Neural crest cell (in vitro differentiated cells): ENCODE measurements at places on chromosomes 2 and 18. TPM values are rescaled to one million over a fixed set of nuclear protein-coding genes. Genes with fewer than 3 reads are reported as not detected.

MBD2 gene
- total RNA-seq, result 36.2 TPM in 2 replicates

DNA sequence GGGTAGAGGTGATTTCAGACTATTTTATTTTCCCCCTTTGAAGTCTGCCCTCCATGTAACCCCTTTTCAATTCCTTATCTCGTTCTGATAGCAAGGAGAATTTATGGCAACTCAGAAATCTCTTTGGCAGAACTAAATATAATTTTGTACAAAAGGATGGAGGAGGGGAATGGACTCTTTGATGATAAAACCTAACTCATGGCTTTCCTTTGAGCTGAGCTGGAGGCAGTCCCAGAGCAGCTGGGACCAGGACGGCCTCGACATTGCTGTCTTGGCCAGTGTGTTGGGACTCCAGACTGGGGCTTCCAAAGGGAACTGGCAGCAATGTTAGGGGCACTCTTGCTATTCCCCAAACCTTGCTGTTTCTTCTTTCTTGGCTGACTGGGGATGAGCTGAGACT, 47.7 kb downstream of the PAX8 start:
- no peaks in the 10 kb centered on the region for H3K36me3 ChIP-seq
- H3K4me3 ChIP-seq, result no peak overlapping the region
- no peaks in the 10 kb centered on the region for H3K27me3 ChIP-seq

MITD1 gene
- 31.7 and 36.3 TPM in 2 replicates for total RNA-seq

DNA sequence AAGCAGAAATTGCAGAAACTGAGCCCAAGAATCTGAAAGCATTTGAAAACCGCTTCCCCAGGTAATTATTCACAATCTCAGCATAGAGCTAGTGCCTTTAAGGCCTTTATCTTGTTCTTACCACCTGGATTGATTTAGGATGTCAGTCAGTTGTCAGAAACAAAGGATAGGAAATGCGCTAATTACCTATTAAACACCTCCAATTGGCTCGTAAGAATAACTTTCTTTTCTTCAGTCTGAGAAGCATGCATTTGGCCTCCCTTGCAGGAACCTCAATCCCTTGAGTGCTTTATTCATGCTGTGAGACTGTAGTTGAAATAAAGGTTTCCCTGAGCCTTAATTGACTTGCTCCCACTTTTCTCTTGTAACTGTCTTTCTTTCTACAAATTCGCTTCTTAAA, 400.3 kb upstream of the LRATD1 start:
- H3K27ac ChIP-seq, result no peak overlapping the region
- no peak overlapping the region for H3K4me3 ChIP-seq
- no peak for DNase-seq

DNA sequence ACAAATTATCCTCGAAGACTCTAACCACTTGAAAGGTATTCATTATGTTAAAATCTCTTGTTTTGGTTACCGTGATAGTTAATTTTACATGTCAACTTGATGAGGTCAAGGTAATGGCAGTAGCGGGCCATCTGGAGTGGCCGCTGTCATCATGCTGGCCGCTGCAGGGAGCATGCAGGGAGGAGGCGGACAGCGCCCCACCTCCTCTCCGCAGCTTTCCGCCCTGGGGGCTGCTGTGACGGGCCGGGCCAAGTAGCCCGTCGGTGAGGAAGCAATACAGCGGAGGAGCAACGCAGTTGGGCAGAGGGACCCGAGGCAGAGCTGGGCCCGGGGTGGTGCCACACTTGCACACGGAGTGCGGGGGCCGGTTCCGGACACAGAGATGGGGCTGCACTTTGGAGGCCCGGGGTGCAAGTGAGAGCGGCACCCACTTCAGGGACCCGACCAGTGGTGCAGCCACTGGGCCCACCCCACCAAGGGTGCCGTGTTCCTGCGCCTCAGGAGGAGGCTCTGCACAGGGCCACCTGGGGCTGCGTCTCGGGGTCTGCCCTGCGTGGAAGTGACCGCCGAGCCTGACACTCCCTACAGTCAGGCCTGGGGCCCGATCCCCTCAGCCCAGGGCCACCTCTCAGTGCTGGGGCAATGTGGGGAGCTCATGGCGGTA, 452.4 kb downstream of the LRATD1 start:
- no peaks in the 10 kb centered on the region for H3K36me3 ChIP-seq
- no peak for DNase-seq
- H3K4me3 ChIP-seq, result no peak overlapping the region

PROKR1 gene
- total RNA-seq, result 0.09 and 0.16 TPM in 2 replicates

ANKRD53 gene
- 1.2 and 1.7 TPM in 2 replicates for total RNA-seq

TMEM247 gene
- total RNA-seq, result not detected in 2 replicates

DNA sequence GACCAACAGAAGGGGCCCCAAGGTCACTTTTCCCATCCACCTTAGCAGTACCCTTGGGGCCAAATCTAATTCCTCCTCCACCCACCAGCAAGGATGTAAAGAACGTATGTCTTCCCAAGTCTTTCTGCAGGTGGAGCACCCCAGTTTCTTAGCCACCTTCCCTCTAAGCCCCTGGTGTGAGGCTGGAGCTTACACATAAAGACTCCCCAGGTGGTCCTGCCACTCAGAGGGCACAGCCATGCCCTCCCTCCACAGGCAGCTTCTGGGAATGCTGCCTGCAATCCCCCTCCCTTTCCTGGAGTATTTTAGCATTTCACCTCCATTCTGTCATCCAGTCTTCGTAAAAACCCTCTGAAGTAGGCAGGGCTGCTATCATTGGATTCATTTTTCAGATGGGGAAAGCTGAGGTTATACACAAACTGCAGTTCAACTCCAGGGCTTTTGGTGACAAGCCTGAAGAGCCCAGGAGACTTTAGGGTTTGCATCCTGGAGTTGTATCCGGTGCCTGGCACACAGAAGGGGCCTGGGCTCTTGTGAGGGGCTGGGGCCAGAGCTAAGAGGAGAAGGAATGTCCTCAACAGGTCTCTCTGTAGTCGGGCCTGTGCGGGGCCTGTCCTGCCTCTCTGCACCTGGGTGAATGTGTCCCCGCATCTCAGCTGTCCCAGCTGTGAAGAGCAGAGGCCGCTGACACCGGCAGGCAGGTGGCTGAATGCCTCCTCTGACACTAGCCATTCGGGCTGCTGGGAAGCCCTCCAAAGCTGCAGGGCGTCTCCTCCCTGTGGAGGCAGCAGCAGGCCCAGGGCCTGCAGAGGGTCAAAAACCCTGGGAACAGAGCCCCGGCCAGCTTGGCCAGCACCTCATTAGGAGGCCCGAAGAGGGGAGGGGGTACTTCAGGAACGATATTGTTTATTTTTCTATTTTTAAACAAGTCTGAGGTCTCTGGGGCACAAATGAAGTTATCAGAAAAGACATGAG, 27.6 kb downstream of the CIB4 start:
- no peaks in the 10 kb centered on the region for H3K36me3 ChIP-seq
- peaks cover 13% of the 10 kb centered on the region for H3K27me3 ChIP-seq
- no peak for DNase-seq
- no peak overlapping the region for H3K4me3 ChIP-seq

GRCh38 chr18:59005262-59005661, 134.4 kb upstream of the SEC11C start:
- H3K27ac ChIP-seq, result peak overlapping the region; percentile 72
- H3K4me1 ChIP-seq, result peaks cover 30% of the 10 kb centered on the region
- no peaks in the 10 kb centered on the region for H3K27me3 ChIP-seq
- no peaks in the 10 kb centered on the region for H3K36me3 ChIP-seq

DNA sequence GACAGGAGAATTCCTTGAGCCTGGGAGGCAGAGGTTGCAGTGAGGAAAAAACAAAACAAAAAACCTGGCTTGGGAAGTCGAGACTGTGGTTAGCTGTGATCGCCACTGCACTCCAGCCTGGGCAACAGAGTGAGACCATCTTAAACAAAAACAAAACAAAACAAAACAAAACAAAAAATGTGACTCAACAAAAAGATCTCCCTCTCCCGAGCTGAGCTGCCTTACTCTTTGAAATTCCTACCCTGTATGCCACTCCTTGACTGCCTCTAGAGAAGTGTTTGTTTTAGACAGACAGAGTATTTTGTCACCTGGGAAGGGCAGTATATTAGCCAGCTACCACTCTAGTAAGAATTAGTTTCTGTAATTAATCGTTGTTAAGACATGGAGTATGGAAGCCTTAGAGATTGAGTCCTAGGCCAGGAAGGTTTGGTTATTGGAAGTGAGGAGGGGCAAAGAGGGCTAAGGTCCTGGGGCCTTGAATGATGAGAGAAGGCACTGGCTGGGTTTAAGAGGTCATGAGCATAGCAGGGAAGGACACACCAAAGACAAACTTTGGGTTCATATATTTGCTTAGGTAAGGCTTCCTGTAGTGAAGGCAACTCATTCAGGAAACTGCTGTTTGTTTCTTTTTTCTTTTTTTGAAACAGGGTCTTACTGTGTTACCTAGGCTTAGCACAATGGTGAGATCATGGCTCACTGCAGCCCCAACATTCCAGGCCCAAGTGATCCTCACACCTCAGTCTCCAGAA, 56.0 kb downstream of the HAUS1 start:
- no peak for DNase-seq
- no peak overlapping the region for H3K4me3 ChIP-seq
- H3K27ac ChIP-seq, result no peak overlapping the region
- H3K36me3 ChIP-seq, result no peaks in the 10 kb centered on the region
- no peaks in the 10 kb centered on the region for H3K27me3 ChIP-seq

GRCh38 chr2:10036095-10036884, 7.1 kb upstream of the KLF11 start:
- H3K4me3 ChIP-seq, result no peak overlapping the region
- peaks cover 12% of the 10 kb centered on the region for H3K27me3 ChIP-seq
- no peak for DNase-seq

DNA sequence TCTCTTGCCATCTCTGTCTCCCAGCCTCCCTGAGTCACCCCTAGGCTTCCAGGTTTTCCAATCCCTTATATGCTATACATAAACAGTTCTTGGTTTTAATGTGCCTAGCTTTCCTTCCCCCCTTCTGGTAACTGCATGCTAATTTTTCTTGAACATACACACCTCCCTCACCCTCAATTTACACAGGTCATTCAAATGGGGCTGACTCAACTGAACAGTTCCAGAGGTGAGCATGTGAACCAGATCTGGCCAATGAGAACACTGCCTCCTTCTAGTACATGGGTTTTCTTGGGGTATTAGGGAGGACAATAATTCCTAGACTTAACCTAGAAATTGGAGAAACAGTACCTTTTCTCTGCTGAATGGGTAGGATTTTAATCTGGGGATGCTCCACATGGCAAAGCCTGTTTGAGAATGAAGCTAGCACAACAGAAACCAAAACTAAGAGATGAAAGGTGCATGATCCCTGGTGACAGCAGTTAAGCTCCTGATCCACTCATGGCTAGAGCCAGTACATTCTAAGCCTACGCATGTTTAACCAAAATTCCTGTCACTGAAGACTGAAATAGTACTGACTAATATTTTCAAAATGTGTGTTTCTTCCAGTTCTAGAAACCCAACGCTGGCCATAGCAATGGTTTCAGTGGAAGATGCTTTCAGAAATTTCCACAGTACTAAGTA, 11.8 kb downstream of the SLC25A12 start:
- H3K27me3 ChIP-seq, result no peaks in the 10 kb centered on the region
- H3K36me3 ChIP-seq, result no peaks in the 10 kb centered on the region
- H3K4me3 ChIP-seq, result no peak overlapping the region
- H3K27ac ChIP-seq, result no peak overlapping the region
- no peak for DNase-seq

DNA sequence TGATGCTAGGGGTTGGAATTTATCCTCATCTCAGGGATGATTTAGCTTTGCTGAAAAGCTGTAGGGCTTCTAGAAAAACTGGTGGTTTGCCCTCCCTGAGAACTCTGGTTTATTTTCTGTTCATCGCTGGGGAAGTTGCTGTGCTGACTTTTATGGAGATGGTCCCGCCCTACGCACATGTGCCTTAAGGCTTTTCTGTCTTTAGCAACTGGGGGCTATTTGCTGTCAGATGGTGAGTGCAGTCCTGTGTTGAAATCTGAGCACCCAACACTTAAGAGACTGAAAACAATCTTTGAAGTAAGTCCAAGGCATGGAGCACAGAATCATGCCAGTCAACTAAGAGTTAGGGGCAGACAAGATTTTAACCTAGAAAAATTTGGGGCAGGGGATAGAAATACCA, 2148.4 kb upstream of the CELF4 start:
- peak overlapping the region; percentile 52 for H3K27ac ChIP-seq
- DNase-seq, result no peak
- H3K4me3 ChIP-seq, result no peak overlapping the region
- no peaks in the 10 kb centered on the region for H3K27me3 ChIP-seq
- peaks cover 3% of the 10 kb centered on the region for H3K36me3 ChIP-seq

DNA sequence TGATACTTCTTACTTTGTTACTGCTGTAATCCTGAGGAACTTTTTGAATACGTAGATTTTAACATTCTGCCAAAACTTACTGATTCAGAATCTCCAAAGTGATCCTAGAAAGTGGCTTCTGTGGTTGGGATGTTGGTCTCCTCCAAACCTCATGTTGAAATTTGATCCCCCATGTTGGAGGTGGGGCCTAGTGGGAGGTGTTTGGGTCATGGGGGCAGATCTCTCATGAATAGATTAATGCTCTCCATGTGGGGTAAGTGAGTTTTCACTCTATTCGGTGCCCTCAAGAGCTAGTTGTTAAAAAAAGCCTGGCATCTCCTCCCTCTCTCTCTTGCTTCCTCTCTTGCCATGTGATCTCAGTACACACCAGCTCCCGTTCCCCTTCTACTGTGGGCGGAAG, 329.9 kb downstream of the HRH4 start:
- no peaks in the 10 kb centered on the region for H3K27me3 ChIP-seq
- no peak overlapping the region for H3K4me3 ChIP-seq

DNA sequence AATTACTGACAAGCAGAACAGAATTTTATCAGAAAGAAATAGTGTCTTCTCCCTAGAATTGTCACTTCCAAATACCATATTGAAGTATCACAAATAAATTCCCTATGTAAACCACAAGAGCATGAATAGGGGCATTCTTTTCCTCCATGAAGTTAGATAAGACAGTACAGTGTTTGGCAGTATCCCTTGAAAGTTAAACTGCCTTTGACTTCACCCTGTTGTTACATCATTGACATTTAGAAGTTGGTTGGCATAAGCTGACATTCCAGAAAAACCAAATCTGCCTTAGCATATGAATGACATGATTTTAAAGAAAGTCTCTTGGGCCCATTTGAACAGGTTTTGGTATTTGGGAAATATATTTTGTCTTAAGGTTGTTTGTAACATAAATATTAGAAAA, 50.2 kb upstream of the OSR1 start:
- H3K27me3 ChIP-seq, result no peaks in the 10 kb centered on the region
- H3K4me1 ChIP-seq, result peaks cover 4% of the 10 kb centered on the region
- DNase-seq, result no peak

DNA sequence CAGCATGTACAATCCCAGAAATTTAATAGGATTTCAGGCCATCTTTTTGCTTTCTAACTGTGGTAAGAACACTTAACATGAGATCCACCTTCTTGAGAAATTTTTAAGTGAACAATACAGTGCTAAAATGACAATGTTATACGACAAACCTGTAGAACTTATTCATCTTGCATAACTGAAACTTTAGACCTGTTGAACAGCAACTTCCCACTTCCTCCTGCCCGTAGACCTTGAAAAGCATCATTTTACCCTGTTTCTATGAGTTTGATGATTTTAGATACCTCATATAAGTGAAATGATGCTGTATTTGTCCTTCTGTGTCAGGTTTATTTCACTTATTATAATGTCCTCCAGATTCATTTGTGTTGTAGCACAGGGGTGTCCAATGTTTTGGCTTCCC, 128.2 kb downstream of the CD226 start:
- no peak for DNase-seq
- H3K27me3 ChIP-seq, result no peaks in the 10 kb centered on the region
- no peaks in the 10 kb centered on the region for H3K36me3 ChIP-seq
- no peak overlapping the region for H3K4me3 ChIP-seq
- H3K4me1 ChIP-seq, result no peaks in the 10 kb centered on the region
